ENCODE measurements at places on chromosomes 4 and X.

DNA sequence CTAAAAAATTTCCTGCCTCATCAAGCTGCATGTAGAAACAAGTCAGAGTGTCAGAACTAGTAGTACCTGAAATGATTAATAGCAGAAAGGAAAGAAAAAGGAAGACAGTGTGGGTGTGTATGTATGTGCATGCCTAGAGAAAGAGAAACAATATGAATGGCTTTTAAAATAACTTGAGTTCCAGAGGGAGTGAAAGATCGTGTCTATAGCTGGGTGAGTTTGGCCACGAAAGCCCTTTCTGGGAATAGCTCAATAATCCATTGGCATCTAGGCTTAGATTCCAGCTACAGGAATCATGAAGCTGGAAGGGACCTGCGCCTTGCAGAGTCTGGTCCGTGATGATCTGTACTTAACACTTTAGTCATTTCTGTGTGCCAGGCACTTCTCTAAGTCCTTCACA, 195.6 kb downstream of the RAPGEF2 start:
- no peak for DNase-seq

GRCh38 chr4:182716192-182716591, 201.0 kb downstream of the DCTD start:
- no peak for DNase-seq

GRCh38 chr4:82223715-82224114, 150.1 kb downstream of the HNRNPD start:
- no peak for DNase-seq

DNA sequence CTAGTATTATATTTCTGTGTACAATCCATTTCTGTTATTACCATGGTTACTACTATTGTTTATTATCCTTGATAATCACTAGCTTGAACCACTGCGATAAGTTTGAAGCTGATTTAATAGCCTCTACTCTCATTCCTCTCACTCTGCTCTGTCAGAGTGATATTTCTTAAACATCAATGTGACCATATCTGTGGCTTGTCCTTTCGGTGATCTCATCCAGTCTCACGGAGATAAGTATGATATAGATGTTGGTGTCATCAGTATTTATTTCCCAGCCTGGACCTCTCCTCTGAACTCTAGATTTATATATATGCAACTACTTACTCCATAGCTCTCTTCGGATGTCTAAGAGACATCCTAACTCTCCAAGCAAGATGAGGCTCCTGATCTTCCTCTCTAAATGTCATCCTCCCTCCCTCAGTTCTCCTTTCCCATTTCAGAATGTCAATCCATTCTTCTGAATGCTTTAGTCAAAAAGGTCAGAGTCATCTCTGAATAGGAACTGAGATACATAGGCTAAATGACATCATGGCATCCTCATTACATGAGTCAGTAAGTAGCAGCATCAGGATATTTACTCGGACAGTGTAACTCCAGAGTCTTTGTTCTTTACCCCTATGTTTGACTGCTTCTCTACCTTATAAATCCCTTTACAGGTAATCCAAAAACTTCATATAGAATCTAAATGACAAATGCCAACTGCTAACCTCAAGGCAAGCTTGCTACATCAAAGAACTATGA, 129.5 kb downstream of the PACRGL start:
- DNase-seq = no peak

GRCh38 chr4:99390055-99390454, 37.5 kb upstream of the ADH1C start:
- DNase-seq = no peak

DNA sequence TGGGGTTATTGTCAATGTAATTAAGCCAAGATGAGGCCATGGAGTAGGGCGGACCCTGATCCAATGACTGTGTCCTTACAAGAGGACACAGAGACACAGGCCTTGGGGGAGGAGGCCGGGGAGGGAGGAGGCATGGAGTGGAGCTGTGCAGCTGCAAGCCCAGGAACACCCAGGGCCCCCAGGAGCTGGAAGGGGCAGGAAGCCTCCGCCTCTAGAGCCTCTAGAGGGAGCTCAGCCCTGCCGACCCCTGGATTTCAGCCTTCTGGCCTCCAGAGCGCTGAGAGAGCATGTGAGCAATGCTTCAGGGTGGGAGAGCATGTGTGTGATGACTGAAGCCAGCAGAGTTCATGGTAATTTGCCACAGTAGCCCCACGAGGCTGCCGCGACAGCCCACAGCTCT, 234.6 kb downstream of the AFAP1 start:
- DNase-seq = no peak

GRCh38 chr4:98446499-98447375, 185.6 kb downstream of the RAP1GDS1 start:
- DNase-seq = no peak

GRCh38 chr4:10237131-10237530, 120.5 kb upstream of the WDR1 start:
- no peak for DNase-seq

DNA sequence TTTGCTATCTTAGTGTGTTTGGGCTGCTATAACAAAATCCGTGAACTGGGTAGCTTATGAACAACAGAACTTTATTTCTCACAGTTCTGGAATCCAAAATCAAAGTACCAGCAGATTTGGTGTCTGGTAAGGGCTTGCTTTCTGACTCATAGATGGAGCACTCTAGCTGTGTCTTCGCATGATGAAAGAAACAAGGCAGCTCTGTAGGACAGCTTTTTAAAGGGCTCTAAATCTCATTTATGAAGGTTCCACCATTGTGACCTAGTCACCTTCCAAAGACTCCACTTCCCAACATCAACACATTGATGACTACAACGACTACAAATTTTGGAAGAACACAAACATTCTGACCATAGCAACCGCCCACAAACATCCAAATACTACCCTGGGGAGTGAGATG, 158.6 kb upstream of the LCORL start:
- DNase-seq = no peak

DNA sequence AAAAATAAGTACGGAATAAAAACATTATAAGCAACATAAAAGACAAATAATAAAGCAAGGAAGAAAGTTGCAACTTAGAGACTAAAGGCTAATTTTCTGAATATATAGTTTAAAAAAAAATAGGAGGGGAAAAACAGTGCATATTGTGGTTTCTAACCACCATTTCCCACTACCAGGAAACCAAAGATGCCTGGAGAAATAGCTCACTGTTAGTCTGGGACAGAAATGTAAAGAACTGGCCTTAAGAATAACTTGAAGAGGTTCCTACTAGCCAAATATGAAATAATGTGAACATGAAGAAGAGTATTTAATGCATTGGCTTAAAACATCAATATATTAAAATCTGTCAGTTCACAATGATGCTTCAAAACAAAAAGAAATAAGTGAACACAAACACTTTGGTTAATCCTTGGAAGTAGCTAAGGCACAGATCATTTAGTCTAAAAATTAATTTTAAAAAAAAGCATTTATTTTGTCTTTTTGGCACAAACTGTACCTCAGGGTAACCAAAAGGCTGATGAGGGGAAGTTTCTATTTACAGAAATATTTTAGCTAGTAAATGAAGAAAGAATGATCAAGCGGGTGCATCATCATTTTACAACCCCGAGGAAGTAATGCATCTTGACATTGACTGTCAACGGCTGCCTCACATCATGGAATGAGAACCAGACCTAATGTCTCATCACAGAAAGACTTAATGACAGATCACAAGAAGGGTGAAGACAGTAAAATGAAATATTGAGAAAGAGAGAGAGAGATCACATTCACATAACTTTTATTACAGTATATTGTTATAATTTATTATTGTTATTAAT, 297.2 kb upstream of the LDB2 start:
- no peak for DNase-seq

Data from stimulated activated CD8-positive, alpha-beta memory T cell treated with anti-CD3 and anti-CD28 coated beads, Interleukin-4, amount 100 ng/mL, for 1 hour (primary cell).